Activated gamma-delta T cell (primary cell): ENCODE measurements at places on chromosomes 2 and 18.

- no peak for DNase-seq
These were observed 40.6 kb upstream of the ACYP2 start for GRCh38 chr2:54074606-54075341.

- DNase-seq, result no peak
These were observed 157.9 kb downstream of the ANKRD44 start for GRCh38 chr2:197152451-197153228.

DNA sequence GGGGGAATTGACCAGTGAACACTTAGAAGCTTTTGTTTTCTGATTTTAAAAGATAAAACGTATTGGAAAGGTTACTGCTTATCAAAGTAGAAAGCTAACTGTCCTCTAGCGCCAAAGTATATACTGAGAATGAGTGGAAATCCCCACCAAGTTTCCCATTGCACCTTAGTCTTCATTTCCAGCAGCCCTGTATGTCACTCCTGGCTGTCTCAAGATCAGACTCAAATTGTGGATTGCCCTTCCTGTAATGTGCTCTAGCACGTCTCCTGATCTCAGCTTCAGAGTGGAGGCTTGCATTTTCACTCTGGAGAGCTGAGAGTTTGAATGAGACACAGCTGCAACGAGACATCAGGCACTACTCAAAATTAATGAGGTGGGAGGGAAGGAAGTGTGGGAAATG lies 26.6 kb downstream of the MFF start:
- DNase-seq, result no peak

DNA sequence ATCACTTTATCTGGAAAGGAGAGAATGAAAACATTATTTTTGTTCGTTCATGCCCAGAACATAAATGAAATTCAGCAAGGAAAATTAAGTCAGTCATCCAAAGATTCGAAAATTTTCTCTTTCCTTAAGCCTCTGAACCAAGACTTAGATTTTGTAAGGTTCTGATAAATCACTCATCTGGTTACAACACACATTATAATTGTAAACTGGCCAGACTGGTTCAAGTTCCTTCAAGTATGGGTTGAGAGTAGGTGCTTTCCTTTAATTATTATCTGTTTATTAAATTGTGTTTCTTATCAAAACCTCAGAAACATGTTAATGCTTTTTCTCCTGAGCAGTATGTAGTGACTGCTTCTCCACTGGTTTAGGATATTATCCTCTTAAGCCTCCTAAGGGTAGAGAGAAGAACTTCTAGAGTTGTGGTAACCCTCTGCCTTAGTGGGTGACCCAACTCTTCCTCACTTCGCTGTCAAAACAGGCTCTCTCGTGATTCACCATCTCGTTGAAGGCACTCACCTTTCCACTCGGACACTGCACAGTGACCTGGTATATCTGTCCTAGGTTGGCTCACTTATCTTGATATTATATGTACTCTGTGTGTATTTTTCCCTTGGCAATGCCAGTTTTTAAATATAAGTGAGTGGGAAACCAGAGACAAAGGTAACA lies 325.9 kb downstream of the PAX3 start:
- no peak for DNase-seq

DNA sequence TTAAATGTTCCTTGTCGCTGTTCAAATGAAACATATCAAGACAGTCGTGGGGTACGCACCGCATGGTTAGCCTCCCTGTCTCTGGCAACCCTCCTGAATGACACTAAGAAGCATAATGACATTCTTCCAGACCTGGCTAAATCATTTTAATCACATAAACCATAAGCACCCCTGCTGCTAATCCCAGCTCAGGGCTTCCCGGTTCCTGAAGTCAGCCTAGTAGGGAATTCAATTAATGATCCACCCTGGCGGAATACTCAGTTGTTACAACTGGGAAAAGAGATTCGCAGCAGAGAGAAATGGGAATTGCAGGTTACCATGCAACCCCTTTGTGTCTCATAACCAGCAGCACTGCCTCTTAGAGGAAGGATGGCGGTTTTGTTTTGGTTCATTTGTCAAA lies 200.8 kb upstream of the AGAP1 start:
- no peak for DNase-seq

DNA sequence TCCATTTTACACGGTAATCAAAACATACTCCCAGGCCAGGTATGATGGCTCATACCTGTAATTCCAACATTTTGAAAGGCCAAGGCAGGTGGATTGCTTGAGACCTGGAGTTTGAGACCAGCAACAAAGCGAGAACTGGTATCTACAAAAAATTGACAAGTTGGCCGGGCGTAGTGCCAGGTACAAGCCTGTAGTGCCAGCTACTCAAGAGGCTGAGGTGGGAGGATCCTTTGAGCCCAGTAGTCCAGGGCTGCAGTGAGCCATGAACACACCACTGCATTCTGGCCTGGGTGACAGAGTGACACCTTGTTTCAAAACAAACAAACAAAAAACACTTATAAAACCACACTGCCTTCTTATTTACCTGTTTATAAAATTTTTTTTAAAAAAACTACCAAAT lies 80.8 kb downstream of the GAREM1 start:
- DNase-seq, result no peak

- DNase-seq, result no peak
These were observed 118.9 kb downstream of the LCLAT1 start for GRCh38 chr2:30565851-30566358.

DNA sequence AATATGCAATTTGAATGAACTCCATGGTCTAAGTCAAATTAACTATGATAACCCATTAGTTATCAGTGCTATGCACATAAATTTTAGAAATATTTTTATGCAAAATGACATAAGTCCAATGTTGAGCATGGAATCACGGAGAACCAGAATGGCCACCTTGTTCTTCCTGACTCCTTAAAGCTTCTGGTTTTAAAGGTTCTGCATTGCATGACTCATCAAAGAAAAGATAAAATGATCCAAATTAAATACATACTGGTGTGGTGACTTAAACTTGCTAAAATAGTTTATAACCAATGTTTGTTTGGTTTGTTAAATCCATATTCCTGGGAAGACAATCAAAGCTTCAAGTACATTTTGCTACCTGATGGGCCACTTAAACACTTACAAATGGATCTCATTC lies 1146.9 kb upstream of the NRXN1 start:
- no peak for DNase-seq

GRCh38 chr2:237324837-237325236 lies 89.1 kb downstream of the COL6A3 start:
- DNase-seq, result no peak

DNA sequence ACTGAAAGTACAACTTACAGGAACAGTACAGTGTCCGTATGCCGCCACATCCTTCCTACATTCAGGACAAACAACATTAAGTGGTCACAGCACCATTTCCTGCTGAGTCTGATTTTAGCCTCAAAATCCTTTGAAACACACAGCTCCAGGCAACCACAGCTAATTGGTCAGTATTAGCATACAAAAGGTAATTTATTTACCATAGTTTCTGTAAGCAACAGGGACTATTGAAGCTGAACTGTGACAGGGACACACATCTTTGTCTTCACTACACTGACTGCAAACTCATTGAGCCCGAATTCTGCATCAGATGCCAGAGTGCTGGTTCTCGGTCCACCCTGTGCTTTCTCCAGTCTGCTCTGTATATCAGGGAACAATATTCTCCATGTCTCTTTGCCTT lies 151.8 kb downstream of the ST6GAL2 start:
- DNase-seq, result no peak

DNA sequence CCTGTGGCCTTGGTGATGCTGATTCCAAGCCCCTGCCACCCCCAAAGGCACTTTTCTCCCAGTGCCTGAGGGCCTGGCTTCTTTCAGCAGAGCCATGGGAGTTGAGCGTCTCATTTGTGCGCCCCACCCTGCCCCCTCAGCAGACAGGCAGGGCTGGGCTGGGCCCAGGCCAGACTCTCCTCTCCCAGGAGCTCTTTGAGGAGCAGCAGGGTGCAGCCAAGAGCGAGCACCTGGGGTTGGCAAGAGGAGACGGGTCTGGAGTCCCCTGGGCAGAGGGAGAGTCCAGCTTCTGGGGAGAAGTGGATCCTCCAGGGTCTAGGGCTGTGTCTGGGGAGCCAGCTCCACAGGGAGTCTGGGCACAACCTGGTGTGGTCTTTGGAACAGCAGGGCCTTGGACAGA lies 21.2 kb downstream of the NPPC start:
- no peak for DNase-seq

DNA sequence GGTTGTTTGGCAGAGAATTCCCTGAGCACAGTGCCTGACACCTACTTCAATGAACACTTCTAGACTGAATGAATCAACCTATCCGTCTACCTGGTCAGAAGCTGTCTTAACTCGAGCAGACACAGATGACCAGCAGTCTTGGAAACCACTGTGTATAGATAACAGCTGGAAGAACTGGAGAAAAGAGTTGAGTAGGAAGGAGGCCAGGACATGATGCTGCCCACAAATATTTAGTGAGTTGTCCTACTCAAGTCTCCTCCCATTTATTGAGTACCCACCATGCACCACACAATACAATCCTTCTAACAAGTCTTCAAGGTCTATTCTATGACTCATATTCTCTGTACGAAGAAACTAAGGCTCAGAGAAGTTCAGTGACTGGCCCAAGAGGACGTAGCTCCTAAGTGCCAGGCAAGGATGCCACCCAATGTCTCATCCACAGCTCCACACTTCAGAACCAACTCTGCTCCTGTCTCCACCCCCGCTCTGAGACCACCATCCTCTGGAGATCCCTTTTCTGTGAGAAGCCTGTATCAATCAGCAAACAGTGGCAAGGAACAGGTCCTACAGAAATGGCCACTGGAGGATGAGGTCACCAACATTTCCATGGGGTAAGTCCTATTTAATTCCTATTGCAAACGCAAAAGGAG lies 62.2 kb downstream of the GALNT14 start:
- no peak for DNase-seq

- DNase-seq, result no peak
These were observed 2.0 kb upstream of the DES start for GRCh38 chr2:219416235-219416602.

GRCh38 chr2:156132130-156132529 lies 200.4 kb downstream of the NR4A2 start:
- no peak for DNase-seq

DNA sequence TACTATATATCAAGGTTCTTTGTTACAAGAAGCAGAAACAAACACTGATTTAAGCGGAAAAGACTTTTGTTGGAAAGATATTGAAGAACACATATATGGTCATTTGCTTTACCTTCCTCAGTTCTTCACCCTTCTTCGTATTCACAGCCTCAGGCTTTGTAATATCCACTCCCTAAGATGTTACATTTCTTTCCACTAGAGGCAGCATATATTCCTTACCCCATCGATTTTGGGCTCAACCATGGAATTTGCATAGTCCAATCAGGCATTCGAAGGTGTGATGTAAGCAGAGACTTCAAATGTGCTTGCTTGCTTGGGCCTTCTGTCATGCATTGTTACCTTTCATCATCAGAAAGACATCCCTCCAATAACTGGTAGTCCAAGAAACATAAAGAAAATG lies 287.4 kb downstream of the PID1 start:
- DNase-seq, result no peak

- no peak for DNase-seq
These were observed 260.8 kb downstream of the RDH14 start for GRCh38 chr2:18299423-18300212.

- no peak for DNase-seq
These were observed 7.4 kb downstream of the DNAJB2 start for GRCh38 chr2:219286436-219287115.
